ENCODE measurements at places on chromosomes 13 and 19.

DNA sequence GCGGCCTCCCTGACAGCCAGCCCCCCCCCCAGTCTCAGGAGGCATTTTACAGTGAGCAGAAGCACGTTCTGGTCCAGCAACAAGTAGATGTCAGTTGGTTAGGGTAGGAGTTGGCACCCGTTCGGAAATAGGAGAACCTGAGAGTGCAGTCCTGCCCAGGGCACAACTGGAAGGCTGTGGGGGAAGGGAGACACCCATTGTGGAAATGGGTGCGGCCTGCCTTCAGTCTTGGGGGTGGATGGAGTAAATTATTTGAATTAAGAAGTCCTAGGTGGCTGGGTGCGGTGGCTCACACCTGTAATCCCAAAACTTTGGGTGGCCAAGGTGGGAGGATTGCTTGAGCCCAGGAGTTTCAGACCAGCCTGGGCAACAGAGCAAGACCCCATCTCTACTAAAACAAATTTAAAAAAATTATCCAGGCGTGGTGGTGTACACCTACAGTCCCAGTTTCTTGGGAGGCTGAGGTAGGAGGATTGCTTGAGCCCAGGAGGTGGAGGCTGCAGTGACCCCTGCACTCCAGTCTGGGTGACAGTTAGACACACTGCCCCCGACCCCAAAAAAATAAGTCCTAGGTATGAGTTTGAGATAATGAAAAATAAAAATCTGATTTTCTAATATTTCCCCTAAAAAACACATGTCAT is 1.2 kb downstream of the CIRBP start:
- peak; percentile 60 for DNase-seq

GRCh38 chr19:4264812-4265211 is 14.3 kb upstream of the SHD start:
- DNase-seq, result peak; percentile 35

DNA sequence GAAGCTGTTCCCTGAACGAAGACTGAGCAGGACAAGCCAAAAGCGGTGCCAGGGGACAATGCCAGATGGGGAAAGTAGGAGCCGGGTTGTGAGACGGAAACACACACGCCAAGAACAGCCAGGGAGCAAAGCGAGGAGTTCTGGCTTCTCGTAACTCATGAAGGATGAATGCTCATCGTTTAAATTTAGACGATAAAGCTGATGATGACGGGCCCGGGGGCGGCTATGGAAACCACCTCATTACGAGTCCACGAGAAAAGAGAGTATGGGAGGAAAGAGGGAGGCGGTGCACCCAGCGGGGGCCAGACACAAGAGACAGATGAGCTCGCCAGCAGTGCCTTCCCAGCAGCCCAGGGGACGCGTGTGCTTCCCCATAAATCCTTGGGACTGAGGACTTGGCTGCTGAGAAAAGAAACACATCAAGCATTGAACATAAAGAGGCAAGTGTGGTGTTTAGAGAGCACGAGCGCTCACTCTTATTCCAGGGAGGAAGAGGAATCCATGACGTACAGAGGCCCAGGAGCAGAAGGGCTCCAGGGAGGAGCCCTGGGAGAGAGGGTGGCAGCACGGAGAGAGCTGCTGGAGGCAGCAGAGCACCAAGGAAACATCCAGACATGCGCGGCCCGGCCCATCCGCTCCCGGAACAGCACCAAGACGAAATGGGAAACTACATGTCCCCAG is 70.7 kb downstream of the EPS15L1 start:
- no peak for DNase-seq

DNA sequence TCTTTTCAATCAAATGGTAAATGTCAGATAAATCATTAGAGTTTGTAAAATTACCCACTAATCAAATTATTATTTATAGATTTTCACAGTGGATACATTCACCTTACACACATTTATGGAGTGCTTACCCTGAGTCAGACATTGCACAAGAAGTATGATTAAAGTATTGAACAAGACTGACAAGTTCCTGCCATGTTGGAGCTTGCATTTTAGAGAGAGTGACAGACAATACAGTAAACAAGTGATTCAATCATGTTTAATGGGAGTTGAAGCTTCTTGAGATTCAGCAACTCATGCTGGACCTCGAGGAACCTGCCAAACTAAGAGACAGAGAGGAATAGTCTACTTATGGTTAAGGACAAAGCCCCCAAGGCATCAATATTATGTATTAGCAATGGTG is 487.8 kb downstream of the PCDH17 start:
- DNase-seq, result no peak

GRCh38 chr19:30431591-30431990 is 59.4 kb downstream of the ZNF536 start:
- DNase-seq, result no peak

GRCh38 chr19:36514012-36514612 is 14.0 kb downstream of the ZNF260 start:
- DNase-seq, result no peak

- no peak for DNase-seq
Measured at GRCh38 chr19:57002710-57003109, 117.1 kb upstream of the USP29 start.

DNA sequence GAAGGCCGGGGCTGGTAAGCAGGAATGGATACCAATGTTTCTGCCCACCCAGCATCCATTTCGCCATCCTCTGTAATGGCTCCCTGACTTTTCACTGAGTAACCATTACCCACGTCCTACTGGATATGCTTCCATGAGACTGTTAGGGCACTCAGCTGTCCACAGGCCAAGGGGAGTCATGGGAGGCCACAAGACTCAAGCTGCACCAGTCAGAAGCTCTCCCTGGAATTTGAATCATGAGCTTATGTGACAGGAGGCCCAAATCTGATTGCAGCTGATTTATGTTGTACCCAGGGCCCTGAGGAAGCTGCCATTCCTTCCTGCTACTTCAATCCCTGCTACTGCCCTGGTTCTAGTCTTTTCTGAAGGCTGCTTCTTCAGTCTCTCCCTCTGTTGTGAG is 28.3 kb downstream of the DEDD2 start:
- no peak for DNase-seq

DNA sequence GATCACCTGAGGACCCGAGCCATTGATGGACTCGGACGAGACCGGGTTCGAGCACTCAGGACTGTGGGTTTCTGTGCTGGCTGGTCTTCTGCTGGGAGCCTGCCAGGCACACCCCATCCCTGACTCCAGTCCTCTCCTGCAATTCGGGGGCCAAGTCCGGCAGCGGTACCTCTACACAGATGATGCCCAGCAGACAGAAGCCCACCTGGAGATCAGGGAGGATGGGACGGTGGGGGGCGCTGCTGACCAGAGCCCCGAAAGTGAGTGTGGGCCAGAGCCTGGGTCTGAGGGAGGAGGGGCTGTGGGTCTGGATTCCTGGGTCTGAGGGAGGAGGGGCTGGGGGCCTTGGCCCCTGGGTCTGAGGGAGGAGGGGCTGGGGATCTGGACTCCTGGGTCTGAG is 888 bp downstream of the FGF21 start:
- DNase-seq, result no peak

- DNase-seq, result no peak
Measured at GRCh38 chr13:110338441-110339101, 31.5 kb downstream of the COL4A2 start.

- peak; percentile 52 for DNase-seq
Measured at GRCh38 chr13:98565726-98566565, 11.0 kb downstream of the STK24 start.

DNA sequence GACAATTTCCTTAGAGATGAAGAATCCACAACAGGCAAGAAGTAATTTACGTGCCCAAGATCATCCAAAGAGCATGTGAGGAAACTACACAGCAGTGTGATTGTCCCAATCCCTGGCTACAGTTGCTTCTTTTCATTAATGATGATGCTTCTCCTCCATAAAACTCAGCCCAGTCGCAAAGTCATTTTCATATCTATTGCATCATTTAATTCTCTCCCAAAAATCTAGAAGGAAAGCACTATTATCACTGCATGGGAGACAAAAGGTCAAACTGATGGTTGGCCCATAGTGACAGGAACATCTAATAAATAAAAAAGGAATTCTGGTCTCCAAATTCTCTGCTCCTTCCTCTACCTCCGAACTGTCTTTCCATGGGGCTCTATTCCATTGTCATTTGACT is 103.5 kb upstream of the SERP2 start:
- no peak for DNase-seq

- DNase-seq, result no peak
Measured at GRCh38 chr19:3465552-3465951, 14.8 kb downstream of the SMIM24 start.

DNA sequence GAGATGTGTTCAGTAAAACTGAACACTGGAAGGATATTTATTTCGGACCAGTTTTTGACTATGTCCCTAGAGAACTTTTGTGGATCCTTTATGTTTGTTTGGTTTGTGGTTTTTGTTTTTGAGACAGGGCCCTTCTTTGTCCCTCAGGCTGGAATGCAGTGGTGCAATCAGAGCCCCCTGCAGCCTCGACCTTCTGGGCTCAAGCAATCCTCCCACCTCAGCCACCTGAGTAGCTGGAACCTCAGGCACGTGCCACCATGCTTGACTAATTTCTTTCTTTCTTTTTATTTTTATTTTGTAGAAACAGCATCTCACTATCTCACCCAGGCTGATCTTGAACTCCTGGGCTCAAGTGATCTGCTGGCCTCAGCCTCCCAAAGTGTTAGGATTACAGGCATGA is 955 bp upstream of the ZNF709 start:
- DNase-seq, result no peak

- DNase-seq, result no peak
Measured at GRCh38 chr13:98039964-98040363, 86.5 kb downstream of the IPO5 start.

- no peak for DNase-seq
Measured at GRCh38 chr19:41161903-41162302, 31.1 kb upstream of the CYP2S1 start.

DNA sequence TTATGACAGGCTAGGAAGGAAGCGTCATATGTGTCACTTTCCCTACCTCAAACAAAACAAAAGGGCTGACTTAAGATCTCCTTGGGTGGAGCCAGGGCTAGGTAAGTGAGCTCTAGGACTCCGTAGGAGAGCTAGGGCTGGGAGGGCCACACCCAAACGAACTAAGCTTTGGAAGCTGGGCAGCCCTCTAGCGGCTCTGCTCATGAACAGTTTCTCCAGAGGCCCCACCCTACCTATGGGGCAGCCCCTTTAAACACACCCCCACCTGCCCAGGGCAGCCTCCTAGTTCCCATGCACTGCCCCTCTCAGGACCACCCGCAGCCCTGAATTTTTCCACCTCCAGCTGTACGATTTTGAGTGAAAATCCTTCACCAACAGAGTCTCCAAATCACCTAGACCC is 3.5 kb downstream of the PEG3 start:
- DNase-seq, result peak; percentile 57

DNA sequence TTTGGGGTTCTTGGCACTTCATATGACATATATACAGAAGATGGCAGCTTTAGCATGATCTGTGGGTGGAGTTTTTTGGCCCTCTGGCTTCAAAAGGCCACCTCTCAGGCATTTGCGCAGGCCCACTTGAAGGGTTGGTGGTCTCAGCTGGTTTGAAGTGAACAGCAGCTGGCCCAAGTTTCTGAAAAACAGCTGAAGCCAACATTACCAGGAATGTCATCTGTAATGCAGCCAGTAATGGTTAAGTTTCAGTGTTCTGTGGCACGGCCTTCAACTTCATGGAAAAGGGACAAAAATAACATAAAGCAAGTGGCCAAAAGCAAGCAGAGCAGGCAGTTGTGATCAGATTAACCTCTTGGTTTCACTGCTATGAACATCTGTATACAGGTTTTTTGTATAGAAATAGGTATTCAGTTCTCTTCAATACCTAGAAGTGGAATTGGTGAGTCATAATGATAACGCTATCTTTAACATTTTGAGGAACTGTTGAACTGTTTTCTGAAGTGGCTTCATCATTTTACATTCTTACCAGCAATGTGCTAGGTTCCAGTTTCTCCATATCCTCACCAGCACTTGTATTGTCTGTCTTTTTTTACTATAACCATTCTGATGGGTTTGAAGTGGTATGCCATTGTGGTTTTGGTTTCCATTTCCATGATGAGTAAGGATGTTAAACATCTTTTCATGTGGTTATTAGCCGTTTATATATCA is 245.4 kb downstream of the SHISA2 start:
- no peak for DNase-seq

DNA sequence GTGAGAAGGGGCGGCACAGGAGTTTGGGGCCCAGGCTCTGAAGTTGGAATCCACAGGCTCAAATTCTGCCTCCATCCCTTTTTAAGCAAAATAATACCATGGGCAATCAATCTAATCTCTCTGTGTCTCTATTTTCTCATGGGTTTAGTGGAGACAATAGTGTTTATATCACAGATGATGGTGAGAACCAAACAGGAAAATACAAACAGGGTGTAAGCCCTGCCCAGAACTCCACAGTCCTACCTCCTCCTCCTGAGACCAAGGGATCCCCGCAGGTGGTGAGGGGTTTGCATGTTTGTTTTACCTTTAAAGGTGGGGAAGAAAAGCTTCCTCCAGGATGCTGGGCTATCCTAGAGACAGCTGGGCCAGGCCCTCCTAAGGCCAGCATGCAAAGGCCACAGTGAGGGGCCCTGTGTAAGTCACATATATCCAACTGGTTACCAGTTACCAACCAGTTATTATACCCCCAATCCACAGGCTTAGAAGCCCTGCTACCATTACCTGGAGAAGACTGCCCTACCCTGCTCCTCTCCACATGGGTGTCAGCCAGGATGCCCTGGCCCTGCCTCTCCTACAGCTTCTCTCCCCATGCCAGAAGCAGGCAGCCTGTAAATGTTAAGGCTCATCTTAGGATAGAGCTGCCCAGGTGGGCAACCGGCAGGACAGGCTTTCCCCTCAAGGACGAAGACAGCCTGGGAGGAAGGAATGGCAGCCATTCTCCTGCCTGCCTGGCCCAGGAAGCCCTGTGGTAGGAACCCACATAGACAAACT is 658.4 kb downstream of the UQCRFS1 start:
- DNase-seq, result no peak

- no peak for DNase-seq
Measured at GRCh38 chr13:26551255-26551860, 6.1 kb upstream of the WASF3 start.

DNA sequence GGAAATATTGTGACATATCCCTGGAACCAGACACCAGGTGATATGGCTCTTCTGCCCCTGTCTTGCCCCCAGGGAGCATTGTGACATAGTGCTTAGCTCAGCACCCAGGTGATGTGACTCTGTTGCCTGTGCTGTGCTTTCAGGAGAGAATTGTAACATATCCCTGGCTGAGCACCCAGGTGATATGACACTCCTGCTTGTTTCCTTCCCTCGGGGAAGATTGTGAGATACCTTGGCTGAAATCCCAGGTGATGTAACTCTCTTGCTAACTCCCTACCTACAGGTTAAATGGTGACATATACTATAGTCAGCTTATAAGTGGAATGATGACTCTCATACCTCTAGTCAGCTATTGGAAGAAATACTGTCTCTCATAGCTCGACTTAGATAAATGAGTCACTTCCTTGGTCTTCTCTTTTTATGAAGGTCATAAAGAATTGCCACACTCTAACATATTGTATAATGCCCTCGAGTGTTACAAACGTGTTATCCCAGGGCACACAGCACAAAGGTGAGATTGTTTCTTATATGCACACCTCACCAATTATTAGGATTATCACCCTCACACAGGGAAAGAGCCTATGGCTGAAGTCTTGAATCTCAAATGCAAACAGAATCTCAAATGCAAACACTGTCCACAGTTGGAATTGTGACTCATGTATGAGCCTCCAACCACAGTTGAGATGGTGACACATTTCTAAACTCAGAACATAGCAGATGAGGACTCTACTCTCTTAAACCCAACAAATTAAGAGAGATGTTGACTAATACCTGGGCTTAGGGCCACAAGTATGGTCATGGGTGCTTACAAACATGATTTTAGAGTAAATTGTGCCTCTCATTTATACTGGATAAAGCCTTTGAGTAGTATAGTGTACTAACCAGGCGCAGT is 32.7 kb upstream of the ZNF254 start:
- no peak for DNase-seq

GRCh38 chr19:39448271-39448670 is 2.9 kb downstream of the SUPT5H start:
- no peak for DNase-seq

- peak; percentile 17 for DNase-seq
Measured at GRCh38 chr13:66069570-66069969, 1160.6 kb downstream of the PCDH9 start.

All from hematopoietic multipotent progenitor cell treated with erythropoietin and hydrocortisone succinate and interleukin-3 and kit ligand, for 4 days (in vitro differentiated cells).